IPS DF 6.9 (cell line): ENCODE measurements at places on chromosomes 1 and 21.

DNA sequence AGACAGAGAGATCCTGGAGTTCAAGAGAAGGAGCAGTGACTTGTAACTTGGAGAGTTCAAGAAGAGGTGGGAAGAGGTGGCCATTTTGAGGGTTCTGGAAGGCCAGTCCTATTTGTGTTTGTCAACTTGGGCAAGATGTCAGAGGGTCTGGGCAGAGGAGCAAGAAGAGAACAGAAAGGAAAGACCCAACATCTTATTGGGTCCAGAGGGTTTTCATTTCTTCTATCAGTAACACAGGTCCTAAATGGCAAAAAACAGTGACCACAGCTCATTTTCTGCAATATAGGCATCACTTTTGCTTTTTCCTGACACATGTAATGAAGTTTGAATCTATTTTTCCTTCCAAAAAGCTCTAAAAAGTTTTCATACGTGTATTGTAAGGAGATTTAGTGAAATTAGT is 38.3 kb upstream of the MAP10 start:
- DNase-seq = no peak

- no peak for DNase-seq
Observed at GRCh38 chr1:162351246-162351842, 25.3 kb downstream of the SPATA46 start.

DNA sequence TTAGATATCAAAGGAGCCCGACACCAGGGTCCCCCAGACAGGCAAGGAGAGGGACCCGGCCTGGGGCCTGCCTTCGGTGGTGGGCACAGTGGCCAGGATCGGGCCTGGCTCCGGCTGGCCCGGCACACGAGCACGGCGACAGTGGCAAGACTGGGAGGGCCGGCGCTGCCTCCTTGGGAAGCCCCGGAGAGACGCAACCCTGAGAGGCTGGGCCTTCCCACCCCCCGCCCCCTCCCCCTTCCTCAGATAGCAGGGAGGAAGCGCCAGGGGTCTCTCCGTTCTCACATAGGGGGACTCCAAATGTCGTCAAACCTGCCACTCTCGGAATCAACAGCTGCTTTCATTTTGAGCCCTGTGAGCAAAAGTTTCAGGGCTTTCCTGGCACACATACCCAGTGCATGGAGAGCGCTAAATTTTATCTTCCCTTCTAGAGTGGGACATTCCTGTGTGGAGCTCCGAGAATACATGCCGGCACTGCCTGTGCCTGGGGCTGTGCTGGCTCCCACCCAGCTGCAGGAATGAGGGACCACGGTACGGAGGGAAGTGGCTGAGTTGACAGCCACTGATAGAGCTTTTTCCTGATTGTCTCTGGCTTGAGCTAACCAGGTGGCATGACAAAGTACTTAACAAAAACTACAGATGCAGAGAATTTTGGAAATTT is 62.4 kb downstream of the CD247 start:
- DNase-seq = no peak

DNA sequence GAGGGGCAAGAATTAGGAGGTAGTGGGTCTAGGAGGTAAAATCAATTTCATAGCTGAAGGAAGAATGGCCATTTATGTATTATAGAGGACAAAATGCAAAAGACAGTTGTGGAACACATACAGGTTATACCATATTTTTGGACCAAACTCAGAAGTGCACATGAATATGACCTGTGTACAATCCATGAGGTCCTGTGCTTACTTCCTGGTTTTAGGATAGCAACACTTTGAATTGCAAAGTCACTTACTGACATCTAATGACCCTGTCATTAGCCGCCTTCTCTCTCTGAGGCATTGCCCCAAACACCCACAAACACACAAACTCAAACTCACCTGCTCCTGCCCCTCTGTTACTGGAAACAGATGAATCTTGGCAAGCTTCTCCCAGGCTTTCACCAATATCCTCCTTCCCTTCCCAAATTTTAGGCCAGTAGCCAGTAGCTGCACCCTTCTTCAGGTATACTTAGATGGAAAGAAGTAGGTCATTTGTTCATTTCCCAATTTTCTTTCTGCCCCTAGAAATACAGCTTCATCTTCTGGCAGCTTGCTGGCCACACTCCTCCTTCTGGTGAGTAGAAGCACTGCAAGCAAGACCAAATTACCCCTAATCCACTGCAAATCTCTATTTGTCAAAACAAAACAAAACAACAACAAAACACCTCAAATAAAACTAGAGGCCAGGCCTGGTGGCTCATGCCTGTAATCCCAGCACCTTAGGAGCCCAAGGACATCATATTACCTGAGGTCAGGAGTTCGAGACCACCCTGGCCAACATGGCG is 13.7 kb upstream of the RPL5 start:
- DNase-seq = no peak

- no peak for DNase-seq
Observed at GRCh38 chr1:55826381-55827080, 611.4 kb upstream of the USP24 start.

DNA sequence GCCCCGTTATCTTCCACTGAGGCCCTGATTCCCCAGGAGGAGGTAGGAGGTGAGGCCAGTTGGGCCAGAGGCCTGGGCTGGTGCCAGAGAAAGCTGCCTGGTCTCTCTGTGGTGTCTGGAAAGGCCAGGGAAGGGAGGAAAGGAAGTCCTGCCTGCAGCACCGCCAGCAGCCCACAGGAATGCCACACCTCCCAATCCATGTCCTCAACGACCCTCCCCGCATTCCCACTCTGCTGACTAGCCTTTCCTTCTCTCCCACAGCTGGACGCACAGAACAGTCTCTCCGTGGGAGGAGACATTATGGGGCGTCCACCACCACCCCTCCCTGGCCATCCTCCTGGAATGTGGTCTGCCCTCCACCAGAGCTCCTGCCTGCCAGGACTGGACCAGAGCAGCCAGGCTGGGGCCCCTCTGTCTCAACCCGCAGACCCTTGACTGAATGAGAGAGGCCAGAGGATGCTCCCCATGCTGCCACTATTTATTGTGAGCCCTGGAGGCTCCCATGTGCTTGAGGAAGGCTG is 18.0 kb downstream of the CSF1 start:
- DNase-seq = no peak

DNA sequence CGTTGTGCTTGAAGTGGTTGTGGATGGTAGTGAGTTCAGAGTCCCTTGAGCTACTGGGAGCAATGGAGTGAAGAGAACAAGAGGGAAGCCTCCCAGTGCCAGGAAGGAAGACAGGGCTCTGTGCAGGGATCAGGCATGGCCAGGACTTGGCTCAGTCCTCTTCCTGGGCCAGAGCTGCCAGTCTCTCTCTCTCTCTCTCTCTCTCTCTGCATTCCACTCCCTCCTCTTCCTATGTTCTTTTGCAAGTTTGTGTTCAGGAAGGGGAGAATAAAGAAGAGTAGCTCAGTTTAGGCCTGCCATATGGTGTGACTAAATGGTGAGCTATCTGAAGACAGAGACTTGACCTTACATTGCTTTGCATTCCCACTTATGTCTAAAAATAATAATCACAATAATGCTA is 20.5 kb upstream of the RPTN start:
- no peak for DNase-seq

DNA sequence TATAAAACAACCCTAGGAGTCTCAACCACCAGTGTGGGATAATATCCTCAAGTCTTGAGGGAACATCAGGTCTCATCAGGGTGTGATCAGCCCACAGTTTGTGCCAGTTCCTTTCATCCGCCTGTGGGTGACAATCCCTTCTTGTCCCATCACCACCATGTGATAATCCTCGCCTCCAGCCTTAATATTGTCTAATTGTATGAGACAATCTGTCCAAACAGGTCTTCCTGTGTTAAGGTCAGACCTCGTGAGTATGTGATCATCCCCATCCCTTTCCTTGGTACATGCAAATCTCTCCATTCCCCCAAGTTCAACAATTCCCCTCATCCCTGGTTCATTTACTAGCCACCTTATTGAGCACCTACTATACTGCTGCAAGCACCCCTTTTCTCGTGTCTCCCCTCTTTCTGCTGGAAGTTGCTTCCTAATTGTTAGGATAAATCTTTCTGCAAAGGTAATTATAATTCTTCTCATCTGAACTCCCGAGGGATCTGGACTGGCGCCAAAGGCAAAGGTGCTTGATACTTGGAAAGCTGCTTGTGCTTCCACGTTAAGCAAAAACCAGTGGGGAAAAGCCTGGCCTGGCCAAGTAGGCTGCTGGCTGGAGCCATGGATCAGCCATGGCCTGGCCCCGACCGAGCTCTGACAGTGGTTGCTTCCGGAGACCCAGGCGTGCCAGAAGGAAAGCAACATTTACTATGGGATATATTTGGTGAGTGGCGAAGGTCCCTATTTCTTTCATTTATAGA is 92.5 kb downstream of the RNF220 start:
- DNase-seq = no peak

DNA sequence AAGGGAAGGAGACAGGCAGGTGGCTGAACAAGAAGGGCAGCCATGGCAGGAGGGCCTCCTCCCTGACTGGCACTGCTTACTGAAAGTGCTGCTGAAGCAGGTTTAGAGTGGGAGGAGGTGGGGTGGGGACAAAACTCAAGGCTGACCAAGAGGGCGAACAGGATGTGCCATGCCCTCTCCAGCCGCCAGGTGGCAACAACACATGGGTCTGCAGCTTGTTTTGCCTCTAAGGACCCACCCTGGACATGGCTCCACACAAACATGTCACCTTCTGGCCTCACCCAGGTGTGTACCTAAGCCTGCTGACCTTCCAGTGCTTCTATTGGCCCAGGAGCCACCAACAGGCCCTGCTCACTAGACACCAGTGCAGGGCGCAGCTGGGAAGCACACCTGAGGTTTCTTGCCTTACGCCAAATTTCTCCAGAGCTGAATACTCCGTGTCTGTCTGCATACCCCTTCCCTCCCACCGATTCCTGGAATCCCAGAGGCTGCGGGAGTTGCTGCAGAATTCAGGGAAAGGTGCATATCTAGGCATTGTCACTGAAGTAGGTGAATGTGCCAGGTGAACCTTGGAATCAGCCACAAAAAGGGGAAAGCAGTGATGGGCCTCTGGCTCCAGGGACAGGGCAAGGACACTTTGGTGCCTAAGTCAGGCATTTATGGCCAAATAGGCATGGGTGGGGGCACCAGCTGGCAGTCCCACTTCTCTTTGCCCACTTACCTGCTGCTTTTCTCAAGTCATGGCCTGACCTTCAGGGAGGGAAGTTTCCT is 5.3 kb downstream of the PSRC1 start:
- DNase-seq = peak; percentile 82

DNA sequence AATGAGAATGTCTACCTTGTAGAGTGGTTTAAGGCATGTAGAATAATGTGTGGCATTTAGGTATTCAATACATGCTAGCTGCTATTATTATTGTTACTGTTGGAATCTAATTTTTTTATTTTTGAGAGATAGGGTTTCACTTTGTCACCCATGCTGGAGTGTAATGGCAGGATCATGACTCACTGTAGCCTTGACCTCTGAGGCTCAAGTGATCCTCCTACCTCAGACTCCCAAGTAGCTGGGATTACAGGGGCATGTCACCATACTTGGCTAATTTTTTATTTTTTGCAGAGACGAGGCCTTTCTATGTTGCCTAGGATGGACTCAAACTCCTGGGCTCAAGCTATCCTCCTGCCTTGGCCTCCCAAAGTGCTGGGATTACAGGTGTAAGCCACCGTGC is 61.9 kb downstream of the EPB41 start:
- DNase-seq = no peak

GRCh38 chr21:35095859-35096291 is 46.8 kb upstream of the RUNX1 start:
- no peak for DNase-seq

DNA sequence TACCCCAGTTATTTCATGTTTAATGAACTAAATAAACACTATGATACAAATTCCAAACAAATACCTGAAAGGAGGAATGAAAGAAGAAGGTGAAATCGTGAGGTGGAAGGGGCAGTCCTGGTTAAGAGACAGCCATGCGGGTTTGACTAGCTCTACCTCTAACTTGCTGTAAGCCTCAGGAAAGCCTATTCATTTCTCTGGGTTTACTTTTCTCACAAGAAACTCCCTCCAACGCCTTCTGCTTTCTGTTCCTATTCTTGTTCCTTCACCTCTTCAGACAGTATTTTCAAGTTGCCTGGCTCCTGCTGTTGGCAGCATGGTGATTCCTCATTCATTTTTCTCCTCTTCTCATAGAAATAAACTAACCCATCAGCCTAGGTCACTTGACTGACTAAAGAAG is 92.4 kb downstream of the NTPCR start:
- DNase-seq = no peak

GRCh38 chr1:27341525-27342252 is at the start of gene SYTL1:
TSS of gene SYTL1 (plus strand) at chr1:27342022. CDS start at chr1:27345335, 3,313 bp downstream.
- DNase-seq = no peak

DNA sequence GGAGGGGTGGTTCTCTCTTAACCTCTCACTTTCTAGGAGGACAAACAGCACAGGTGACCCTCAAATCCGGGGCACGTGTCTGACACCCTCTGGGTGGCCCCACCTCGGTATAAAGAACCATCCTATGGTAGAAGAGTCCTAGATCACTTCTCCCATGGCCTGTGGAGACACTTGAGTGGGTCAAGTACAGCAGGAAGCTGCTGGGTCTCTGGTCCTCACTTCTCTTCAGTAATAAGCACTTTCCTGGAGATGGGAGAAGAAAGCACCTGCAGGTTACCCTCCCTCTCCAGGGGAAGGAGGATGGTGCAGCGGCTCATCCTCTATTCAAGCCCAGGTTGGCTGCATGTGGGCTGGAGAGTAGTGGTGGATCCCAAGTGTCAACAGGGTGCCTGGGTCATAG is 17.0 kb downstream of the S100A7 start:
- no peak for DNase-seq

DNA sequence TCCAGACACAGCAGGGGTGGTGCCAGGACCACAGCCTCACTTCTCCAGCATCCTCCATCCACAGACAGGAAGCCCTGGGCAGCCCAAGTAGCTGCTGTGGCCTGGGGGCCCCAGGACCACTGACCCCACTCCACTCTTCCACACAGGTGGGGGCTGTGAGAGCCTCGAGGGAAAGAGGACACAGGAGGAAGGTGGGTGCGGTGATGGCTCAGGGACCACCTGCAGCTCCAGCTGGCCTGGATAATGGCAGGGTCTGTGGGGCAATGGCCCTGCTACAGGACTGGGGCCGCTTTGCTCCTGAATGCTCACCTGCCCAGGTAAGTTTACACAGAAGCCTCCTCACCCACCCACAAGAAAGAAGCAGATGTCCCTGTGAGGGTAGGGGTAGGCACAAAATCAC is 18.3 kb upstream of the PRSS38 start:
- DNase-seq = no peak

- no peak for DNase-seq
Observed at GRCh38 chr1:162990665-162991064, 78.5 kb upstream of the RGS4 start.

DNA sequence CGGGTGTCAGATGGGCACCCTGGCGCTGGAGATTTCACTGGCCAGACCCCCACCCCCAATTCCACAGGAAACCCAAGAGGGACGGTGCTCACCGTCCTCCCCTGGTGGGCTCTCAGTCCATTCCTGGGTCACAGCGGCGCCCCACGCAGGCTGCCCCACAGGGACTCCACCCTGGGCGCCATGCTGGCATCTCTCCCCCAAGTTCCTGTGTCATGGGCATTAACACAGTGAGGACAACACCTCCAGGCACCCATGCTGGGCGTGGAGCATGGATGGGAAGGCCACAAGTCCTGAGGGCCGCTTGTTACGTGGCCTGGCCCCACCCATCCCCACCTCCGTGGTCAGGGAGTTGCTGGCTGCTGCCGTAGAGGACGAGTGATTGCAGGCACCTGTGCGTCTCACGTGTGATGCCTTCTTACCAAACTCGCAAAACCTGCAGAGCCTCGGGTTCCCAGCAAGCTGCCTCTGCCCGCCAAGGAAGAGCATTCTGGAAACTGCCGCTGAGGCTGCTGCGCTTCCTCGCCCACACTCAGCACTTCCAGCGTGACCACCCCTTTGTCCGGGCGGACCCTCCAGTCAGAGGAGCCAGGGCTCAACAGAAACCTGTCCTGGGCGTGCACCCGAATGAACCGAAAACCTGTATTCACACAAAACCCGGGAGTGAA is 60.3 kb downstream of the SLX9 start:
- DNase-seq = no peak
